ENCODE measurements at places on chromosomes 11 and 22. TPM values are rescaled to one million over a fixed set of nuclear protein-coding genes. Genes with fewer than 3 reads are reported as not detected.

MAPK8IP1 gene
- total RNA-seq: 0.51 TPM

GRCh38 chr11:23668324-23668723 lies 808.0 kb upstream of the CCDC179 start:
- no peak overlapping the region for H3K27ac ChIP-seq
- DNase-seq: no peak
- no peaks in the 10 kb centered on the region for H3K27me3 ChIP-seq
- H3K4me1 ChIP-seq: no peaks in the 10 kb centered on the region

- no peak overlapping the region for H3K4me3 ChIP-seq
- peaks cover 5% of the 10 kb centered on the region for H3K27me3 ChIP-seq
- H3K36me3 ChIP-seq: no peaks in the 10 kb centered on the region
- no peaks in the 10 kb centered on the region for H3K4me1 ChIP-seq
These were observed 70.7 kb upstream of the THY1 start for GRCh38 chr11:119493712-119494111.

DNA sequence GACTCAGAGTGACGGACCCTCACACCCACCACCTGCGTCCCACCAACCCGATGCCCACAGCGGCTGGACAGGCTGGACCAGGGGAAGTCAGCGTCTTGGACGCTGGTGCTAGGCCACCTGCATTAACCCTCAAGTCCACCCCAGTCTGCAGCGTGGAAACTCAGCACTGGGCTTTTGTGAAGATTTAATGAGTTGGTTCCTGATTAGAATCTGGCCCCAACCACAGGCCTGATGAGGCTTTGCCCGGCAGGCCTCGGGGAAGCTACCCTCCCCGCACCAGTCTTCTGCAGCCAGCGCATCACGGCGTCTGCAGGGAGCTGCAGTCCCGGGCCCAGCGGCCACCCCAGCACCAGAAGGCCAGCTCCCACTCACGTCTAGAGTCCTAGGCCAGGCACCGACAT lies 101.0 kb downstream of the BRD1 start:
- H3K36me3 ChIP-seq: no peaks in the 10 kb centered on the region
- H3K4me1 ChIP-seq: peaks cover 5% of the 10 kb centered on the region
- H3K27me3 ChIP-seq: peaks cover 16% of the 10 kb centered on the region

DNA sequence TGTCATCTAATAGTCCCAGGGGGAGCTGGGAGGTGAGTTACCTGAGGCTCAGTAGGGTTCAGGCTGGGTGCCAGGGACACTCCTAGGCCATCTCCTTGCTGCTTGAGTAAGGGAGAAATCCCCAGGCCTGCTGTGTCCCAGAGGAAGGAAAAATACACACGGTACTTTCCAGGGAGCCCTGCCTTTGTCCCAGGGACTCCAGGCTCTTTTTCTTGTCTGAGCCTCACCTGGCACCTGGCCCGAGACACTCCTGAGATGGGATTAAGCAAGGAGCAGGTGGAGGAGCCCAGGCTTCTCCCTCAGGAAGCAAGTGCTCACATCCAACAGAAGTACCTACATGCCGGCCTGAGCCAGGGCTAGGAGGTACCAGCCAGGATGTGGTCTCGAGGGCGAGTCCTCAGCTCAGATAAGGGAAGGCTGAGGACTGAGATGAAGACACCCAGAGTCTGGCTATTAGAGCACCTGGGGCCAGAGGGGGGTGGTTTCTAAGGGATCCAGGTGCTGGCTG lies 899 bp upstream of the KLHDC7B start:
- peaks cover 45% of the 10 kb centered on the region for H3K4me1 ChIP-seq
- H3K27me3 ChIP-seq: no peaks in the 10 kb centered on the region
- H3K4me3 ChIP-seq: peak overlapping the region; percentile 59
- H3K27ac ChIP-seq: peak overlapping the region; percentile 84
- peaks cover 1% of the 10 kb centered on the region for H3K36me3 ChIP-seq

- no peak overlapping the region for H3K4me3 ChIP-seq
- H3K27ac ChIP-seq: no peak overlapping the region
- no peak for DNase-seq
- H3K36me3 ChIP-seq: peaks cover 21% of the 10 kb centered on the region
- H3K27me3 ChIP-seq: no peaks in the 10 kb centered on the region
These were observed 9.1 kb downstream of the SELENOO start for GRCh38 chr22:50209893-50210292.

DNA sequence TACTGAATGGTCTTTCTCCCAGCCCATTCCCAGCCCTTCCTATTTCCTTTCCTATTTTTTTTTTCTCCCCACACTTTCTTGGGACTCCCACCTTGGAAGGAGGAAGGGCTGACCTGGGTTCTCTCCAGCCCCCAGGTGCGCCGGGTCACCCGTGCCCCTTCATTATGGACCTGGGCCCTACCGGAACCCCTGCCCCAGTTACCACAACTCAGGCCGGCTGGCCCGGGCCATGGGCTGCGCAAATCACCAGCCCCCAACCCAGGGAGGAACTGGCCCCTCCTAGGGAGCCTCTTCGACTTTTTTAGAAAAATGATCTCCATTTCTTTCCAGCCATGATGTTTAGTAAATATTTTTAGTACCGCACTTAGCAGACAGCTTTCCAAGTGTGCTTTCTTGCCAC lies 62.2 kb downstream of the MORC2 start:
- H3K4me3 ChIP-seq: no peak overlapping the region
- no peaks in the 10 kb centered on the region for H3K4me1 ChIP-seq
- DNase-seq: no peak
- no peak overlapping the region for H3K27ac ChIP-seq
- H3K27me3 ChIP-seq: no peaks in the 10 kb centered on the region

C11orf21 gene
- total RNA-seq: 2.3 TPM

GRCh38 chr22:33891992-33892391 lies 28.3 kb downstream of the LARGE1 start:
- H3K4me3 ChIP-seq: no peak overlapping the region
- H3K27ac ChIP-seq: no peak overlapping the region
- H3K27me3 ChIP-seq: no peaks in the 10 kb centered on the region
- no peak for DNase-seq
- H3K4me1 ChIP-seq: no peaks in the 10 kb centered on the region

DNA sequence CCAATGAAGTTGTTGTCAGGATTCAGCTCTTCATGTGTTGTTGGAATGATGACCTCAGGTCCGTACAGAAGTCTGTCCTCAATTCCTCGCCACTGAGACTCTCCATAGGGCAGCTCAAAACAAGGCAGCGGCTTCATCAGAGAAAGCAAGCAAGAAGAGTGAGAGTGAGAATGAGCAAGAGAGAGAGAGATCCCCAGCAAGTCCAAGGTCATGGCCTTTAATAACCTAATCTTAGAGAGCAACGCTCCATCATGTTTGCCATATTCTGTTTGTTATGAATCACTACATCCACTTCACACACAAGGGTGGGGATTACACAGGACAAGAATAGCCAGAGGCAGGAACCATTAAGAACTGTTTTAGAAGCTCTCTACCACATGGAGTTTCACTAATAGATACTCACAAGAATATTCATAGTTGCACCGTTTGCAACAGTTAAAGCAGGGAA lies 23.3 kb upstream of the MMP7 start:
- peaks cover 3% of the 10 kb centered on the region for H3K36me3 ChIP-seq
- H3K4me1 ChIP-seq: peaks cover under 1% of the 10 kb centered on the region
- no peak for DNase-seq
- no peak overlapping the region for H3K27ac ChIP-seq

GRCh38 chr22:38952281-38952993 lies 5.0 kb upstream of the APOBEC3A start:
- no peaks in the 10 kb centered on the region for H3K36me3 ChIP-seq
- peak overlapping the region; percentile 45 for H3K4me3 ChIP-seq
- DNase-seq: no peak
- peak overlapping the region; percentile 76 for H3K27ac ChIP-seq
- H3K27me3 ChIP-seq: peaks cover 2% of the 10 kb centered on the region

DNA sequence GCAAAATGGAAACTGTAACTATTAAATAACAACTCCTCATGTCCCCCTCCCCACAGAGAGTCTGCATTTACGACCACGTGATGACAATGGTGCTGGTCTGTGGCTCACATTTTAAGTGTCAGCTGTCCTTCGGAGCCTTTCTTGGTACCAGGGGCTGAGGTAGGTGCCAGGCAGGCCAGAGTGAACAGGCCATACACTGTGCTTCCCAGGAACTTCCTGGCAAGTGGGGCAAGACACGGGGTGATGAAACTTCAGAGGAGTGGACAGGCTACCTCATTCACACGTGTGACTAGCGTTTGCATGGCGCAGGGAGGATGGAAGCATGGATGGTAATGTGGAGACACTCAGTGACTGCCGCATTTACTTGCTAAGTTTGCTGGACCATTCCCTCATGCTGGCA lies 10.4 kb upstream of the YPEL1 start:
- H3K36me3 ChIP-seq: peaks cover 4% of the 10 kb centered on the region
- no peak for DNase-seq
- no peak overlapping the region for H3K27ac ChIP-seq

DNA sequence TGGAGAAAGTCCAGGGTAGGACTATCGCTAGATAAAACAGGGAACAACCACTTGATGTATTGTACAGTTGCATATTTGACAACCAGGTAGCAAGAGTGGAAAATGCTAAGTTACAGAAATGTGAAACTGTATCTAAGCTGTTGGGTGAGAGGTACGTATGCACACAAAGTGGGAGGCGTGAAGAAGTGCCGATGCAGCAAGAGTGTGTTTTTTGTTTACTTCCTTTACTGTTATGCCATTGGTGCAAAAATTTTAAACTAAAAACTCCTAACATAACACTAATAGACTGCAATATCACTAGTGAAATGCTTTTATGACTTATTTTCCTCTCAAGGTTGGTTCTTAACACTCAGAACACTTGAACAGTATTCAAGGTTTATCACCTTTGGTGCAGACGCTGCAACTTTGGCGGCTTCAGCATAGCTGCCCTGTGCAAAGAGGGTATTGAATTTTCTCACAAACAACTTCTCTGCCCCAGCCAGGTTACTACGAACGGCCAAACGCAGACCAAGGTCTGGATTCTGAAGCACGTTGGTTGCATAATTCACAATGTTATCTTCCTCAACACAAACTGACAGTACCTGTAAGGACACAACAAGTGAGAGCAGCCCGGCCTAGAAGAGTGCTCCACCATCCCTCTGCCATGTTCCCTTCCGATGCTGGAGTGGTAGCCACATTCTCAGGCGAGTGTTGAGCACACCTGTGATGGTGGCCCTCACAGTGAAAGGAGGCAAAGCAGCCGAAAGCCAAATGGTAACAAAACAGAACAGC lies 55.8 kb upstream of the SLC25A1 start:
- no peak overlapping the region for H3K27ac ChIP-seq
- no peak for DNase-seq
- peaks cover 19% of the 10 kb centered on the region for H3K27me3 ChIP-seq

DNA sequence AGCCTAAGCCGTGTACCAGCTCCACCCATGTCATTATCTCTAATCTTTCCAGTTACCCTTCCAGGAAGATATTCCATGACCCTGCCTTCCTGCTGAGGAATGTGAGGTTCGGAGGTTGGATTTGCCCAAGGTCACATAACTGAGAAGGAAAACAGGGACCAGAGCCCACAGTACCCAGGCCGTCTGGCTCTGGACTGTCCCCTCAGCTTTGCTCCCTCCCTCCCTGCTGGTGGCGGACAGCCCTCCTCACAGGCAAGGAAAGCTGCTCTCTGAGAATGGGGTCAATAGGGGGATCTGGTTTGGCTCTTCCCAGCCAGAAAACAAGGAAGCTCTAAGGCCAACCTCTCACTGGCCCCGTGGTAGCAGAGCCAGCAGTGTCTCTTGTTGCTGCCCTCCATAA lies 63.3 kb downstream of the SYN3 start:
- no peaks in the 10 kb centered on the region for H3K4me1 ChIP-seq
- no peaks in the 10 kb centered on the region for H3K27me3 ChIP-seq

SERPING1 gene
- total RNA-seq: not detected

OPCML gene
- total RNA-seq: not detected

OR52A1 gene
- not detected for total RNA-seq

DNA sequence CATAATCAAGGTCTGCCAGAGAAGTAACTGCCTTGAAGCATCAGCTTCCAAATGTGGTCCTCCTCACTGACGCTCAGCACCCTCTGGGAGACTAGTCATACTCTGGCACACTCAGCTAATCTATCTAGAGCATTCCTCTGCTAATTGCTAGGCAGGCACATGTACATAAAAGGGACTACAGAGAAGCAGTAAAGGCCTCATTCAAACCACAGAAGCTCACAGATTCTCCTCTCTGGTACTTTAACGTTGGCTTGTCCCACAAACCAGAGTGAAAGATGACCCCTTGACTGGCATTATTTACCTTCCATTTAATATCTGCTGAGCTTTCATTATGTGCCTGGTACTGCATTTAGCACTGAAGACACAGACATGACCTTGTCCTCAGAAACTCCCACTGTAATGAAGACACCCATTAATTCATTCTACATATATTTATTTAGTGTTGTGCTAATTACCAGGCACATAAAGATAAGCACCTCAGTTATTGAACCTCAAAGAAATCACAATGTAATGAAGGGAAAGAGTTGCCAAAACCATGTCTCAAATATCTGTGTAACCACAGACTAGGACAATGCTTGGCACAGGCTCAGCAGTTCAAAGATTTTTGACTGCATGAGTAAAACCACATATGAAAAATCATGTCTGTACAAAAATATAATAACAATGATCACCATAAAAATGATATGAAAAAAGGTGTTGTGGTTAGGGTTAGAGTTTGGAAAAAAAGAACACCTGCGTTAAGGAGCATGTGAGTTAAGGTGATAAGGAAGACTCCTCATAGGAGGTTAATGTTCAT lies 550.4 kb downstream of the DLG2 start:
- H3K4me1 ChIP-seq: no peaks in the 10 kb centered on the region
- H3K27me3 ChIP-seq: no peaks in the 10 kb centered on the region
- no peaks in the 10 kb centered on the region for H3K36me3 ChIP-seq
- no peak overlapping the region for H3K27ac ChIP-seq
- no peak overlapping the region for H3K4me3 ChIP-seq

ZFP91 gene
- 59.2 TPM for total RNA-seq

APOA4 gene
- not detected for total RNA-seq

ABCC8 gene
- total RNA-seq: 0.31 TPM

- no peak overlapping the region for H3K4me3 ChIP-seq
- H3K27ac ChIP-seq: no peak overlapping the region
- no peaks in the 10 kb centered on the region for H3K36me3 ChIP-seq
These were observed 390.3 kb downstream of the BRD1 start for GRCh38 chr22:49437356-49437755.

DNA sequence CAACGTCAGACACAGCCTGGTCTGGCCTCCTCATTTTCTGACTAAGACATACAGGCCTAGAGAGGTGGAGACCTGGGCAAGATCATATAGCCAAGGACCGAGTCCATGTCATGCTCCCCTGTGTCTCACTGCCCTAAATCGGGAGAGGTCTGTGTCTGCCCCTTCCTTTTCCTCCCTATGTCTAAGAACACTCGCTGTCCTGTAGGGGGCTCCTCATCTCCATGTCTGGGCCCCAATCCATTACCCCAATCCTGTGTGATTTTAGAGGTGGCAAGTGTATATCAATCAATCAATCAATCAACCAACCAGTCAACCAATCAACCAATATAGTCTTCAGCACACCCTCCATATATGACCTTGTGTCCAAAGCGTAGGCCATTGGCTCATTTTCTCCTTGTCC lies 125.7 kb downstream of the KIRREL3 start:
- DNase-seq: no peak
- no peak overlapping the region for H3K4me3 ChIP-seq
- no peaks in the 10 kb centered on the region for H3K36me3 ChIP-seq
- H3K4me1 ChIP-seq: no peaks in the 10 kb centered on the region
- H3K27me3 ChIP-seq: peaks cover 3% of the 10 kb centered on the region
- no peak overlapping the region for H3K27ac ChIP-seq
